Stimulated activated CD8-positive, alpha-beta memory T cell treated with anti-CD3 and anti-CD28 coated beads, Interleukin-4, amount 100 ng/mL, for 4 hours (primary cell): ENCODE measurements at places on chromosomes 2 and 18.

DNA sequence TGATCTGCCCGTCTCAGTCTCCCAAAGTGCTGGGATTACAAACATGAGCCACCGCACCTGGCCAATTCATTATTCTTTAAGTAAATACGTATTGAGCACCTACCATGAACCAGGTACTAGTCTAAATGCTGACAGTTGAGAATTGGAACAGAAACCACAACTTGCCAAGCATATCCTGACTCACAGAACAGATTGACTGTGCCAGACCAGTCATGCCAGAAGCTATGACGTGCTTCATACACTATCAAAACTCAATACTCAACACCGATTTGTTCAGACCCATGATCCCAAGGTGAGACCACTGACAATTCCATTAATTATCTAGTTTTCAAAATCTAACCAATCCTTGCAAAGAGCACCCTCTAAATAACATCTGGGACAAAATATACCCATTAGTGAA, 148.6 kb downstream of the B3GNT2 start:
- no peak for DNase-seq

DNA sequence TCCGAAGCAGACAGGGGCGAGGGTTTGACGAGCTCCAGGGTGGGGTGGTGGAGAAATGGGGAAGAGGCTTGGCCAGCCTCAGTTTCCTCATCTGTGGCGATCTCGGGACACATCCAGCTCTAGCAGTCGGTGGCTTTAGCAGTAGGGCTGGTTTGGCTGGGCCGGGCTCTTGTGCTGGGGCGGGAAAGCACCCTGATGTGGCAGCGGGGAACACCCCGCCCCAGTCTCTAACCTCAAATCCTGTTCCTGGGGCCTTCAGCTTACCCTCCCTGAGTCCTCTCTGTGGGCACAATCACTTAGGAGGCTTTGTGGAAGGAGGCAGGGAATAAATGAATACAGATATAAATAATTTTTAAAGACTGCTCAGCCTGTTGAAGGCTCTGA, 26.5 kb upstream of the MCFD2 start:
- DNase-seq, result peak; percentile 30

DNA sequence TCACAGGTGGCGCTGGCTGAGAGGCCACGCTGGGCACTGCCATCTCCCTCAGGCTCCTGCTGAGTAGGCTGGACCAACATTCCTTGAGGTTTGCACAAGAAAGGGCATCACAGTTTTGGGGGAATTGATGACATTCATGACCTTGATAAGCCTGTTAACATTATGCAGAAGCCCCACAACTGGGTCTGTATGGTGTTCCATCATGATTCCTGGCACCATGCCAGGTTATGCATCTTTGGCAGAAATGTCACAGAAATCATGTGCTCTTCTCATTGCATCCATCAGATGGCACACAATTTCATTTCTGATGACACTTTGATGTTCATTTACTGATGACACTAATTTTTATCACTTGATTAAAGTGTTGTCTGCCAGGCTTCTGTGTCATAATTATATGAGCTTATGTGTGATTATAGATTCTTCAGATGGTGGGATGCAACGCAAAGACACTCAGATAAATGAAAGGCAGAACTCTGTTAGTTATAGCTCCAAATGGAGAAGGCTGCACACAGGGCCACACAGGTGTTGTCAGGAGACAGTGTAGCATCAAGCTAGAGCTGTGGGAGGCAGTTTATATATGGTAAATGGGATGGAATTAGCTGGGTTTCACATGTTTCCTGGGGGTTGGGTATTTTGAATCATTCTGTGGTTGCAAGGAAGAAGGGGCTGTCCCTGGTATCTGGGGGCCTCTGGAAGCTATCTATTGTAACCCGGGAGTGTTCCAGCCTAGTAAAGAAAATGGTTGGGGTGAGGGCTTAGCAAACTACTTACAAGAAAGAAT, 191.3 kb downstream of the SLC39A10 start:
- no peak for DNase-seq

- no peak for DNase-seq
Measured at GRCh38 chr2:119478188-119478977, 45.9 kb downstream of the SCTR start.

DNA sequence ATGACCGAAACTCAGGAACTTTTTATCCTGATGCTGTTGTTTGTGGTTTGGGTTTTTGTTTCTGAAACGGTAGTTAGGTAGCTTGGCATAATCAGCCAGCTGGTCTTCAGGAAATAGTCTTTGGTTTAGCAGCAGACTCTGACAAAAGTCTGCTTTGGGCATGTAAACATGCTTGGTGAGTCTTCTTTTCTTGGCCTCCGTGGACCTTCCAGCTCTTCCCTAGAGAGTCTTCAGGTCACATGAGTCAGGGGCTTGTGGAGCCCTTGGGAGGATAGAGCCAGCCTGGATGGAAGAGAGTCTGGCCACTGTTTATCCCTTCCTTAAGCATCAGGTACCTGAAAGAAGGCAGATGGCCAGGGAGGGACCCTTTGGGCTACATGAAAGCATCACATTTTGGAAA, 154.5 kb downstream of the MGAT5 start:
- DNase-seq, result no peak
